GM23248 (cell line): ENCODE measurements at places on chromosomes 4 and X. TPM values are rescaled to one million over a fixed set of nuclear protein-coding genes. Genes with fewer than 3 reads are reported as not detected.

The CDX4 gene
- total RNA-seq, result not detected in 2 replicates

- H3K4me3 ChIP-seq, result no peak overlapping the region
- H3K27me3 ChIP-seq, result no peaks in the 10 kb centered on the region
- no peaks in the 10 kb centered on the region for H3K36me3 ChIP-seq
- DNase-seq, result peak; percentile 1
Measured at GRCh38 chr4:72076562-72076961, 44.8 kb downstream of the NPFFR2 start.

The TENM3 gene
- total RNA-seq, result 8.1 and 16.3 TPM in 2 replicates

- H3K36me3 ChIP-seq, result peaks cover 24% of the 10 kb centered on the region
- no peak overlapping the region for H3K4me3 ChIP-seq
- peak overlapping the region; percentile 39 for H3K27ac ChIP-seq
- DNase-seq, result peak; percentile 77
Measured at GRCh38 chr4:113534711-113535110, 226.8 kb downstream of the CAMK2D start.

GRCh38 chrX:2383735-2384134 lies 117.0 kb downstream of the DHRSX start:
- H3K27ac ChIP-seq, result no peak overlapping the region
- no peaks in the 10 kb centered on the region for H3K36me3 ChIP-seq
- H3K27me3 ChIP-seq, result no peaks in the 10 kb centered on the region
- H3K4me3 ChIP-seq, result no peak overlapping the region

- no peaks in the 10 kb centered on the region for H3K27me3 ChIP-seq
- no peak overlapping the region for H3K27ac ChIP-seq
- H3K36me3 ChIP-seq, result no peaks in the 10 kb centered on the region
- DNase-seq, result peak; percentile 35
- H3K4me1 ChIP-seq, result peaks cover 50% of the 10 kb centered on the region
Measured at GRCh38 chr4:123787512-123788080, 391.0 kb downstream of the SPRY1 start.

DNA sequence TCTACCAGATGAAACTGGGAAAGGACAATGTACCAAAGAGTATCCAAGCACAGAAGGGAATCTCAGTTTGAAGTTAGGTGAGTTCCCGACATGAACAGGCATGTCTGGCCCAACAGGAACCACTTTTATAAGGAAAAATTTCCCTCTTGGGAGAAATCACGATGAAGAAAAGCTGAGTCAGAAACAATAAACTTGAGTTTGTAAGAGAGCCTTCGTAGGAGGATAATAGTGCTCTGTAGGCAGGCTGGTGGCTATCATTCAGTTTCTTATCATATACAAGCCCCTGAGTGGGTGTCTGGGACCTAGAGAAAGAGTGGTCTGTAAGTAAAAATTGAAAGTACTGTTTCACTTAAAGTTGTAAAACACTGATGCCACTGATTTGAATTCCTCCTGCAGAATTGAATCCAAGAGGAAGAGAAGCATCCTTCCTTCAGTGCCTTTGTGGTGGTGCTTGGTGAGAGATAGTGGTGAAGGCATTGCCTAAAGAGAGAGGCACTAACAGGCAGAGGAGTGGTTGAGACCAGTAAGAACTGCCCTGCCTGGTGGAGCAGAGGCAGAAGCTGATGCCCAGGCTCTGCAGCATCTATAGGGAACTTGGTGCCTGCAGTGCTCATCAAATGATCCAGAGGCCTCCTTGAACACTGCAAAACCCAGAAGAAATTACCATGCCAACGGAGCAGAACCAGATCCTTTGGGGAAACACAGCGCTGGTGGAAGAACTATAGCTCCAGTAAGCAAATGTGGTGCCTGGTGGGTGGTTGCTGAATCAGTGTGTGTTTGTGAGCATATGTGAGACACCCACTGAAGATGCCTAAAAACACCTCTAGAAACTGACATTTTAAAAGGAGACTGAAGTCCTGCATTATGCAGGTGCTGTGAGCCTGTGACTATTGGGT lies 31.7 kb upstream of the METAP1 start:
- H3K4me1 ChIP-seq, result peaks cover 15% of the 10 kb centered on the region
- peak; percentile 36 for DNase-seq
- no peaks in the 10 kb centered on the region for H3K27me3 ChIP-seq
- no peaks in the 10 kb centered on the region for H3K36me3 ChIP-seq
- H3K4me3 ChIP-seq, result no peak overlapping the region

The PITX2 gene
- total RNA-seq, result 4.3 and 5.8 TPM in 2 replicates

GRCh38 chr4:80447493-80447892 lies 112.0 kb downstream of the CFAP299 start:
- no peak overlapping the region for H3K27ac ChIP-seq
- H3K27me3 ChIP-seq, result no peaks in the 10 kb centered on the region
- no peak for DNase-seq
- peaks cover 20% of the 10 kb centered on the region for H3K4me1 ChIP-seq

The ANXA10 gene
- total RNA-seq, result 0.22 TPM in 1 of 2 replicates, not detected in the other

DNA sequence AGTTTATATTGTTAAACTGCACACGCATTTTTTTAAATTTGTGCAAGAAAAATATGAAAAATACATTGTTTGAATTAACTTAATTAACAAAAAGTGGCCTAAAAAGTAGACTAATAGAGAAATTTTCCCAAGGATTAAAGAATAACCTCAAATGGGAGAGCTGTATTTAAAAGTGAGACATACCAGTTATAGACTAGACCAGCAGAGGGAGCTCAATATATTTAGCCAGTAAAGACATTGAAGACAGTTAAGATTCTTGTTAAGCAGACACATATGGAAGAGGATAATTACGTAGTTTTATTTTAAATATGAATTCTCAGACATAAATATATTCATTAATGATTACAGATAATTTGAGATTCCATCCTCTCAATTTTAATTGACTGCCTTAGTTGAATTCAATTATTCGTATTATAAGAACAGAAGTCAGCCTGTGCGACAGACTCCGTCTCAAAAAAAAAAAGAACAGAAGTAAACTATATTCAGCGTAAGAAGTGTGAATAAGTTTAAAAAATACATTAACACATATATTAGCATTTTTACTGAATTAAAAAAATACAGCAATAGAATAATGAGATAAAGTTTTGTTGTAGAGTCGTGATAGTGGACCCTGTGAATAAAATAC lies 64.8 kb downstream of the GLRA3 start:
- no peaks in the 10 kb centered on the region for H3K4me1 ChIP-seq
- H3K4me3 ChIP-seq, result no peak overlapping the region
- H3K27ac ChIP-seq, result no peak overlapping the region
- H3K36me3 ChIP-seq, result no peaks in the 10 kb centered on the region

The ZNF185 gene
- 4.5 and 7.2 TPM in 2 replicates for total RNA-seq

- no peak overlapping the region for H3K4me3 ChIP-seq
- no peaks in the 10 kb centered on the region for H3K4me1 ChIP-seq
- no peaks in the 10 kb centered on the region for H3K36me3 ChIP-seq
Measured at GRCh38 chr4:100631281-100631968, 113.6 kb upstream of the EMCN start.

DNA sequence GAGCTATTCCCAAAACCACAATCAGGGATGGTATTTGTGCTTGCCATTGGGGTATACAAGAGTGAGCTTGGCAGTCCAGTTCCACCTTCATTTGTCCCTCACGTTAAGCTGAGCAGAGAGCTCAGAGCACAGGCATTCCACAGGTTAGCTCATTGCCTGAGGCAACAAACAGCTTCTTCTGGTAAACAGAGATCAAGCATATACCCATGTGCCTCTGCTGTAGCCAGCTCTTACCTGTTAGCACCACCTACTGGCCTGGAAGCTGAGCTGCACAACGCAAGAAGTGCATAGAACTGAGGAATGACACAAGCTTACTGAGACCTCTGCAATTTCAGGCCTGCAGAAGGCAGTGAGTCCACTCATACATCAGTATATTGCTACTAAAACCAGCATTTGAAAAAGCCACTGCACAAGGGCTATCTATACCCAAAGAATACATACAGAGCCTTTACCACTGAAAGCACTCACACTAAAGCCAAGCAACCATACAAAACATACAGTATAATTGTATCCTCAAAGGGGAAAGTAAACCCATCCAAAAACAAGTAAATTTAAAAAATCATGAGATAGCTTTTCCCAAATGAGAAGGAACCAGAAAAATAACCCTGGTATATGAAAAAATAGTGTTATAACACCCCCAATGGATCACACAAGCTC lies 258.3 kb upstream of the GABRA2 start:
- H3K4me1 ChIP-seq, result no peaks in the 10 kb centered on the region
- DNase-seq, result peak; percentile 13
- no peak overlapping the region for H3K4me3 ChIP-seq
- no peak overlapping the region for H3K27ac ChIP-seq
- H3K27me3 ChIP-seq, result no peaks in the 10 kb centered on the region

GRCh38 chr4:165388756-165389155 lies 9.9 kb downstream of the CPE start:
- H3K27ac ChIP-seq, result no peak overlapping the region
- no peaks in the 10 kb centered on the region for H3K27me3 ChIP-seq
- H3K4me1 ChIP-seq, result 0 out of 2 replicates have a peak, but pooled peaks cover 1% of the 10 kb centered on the region
- no peak for DNase-seq
- H3K4me3 ChIP-seq, result no peak overlapping the region

DNA sequence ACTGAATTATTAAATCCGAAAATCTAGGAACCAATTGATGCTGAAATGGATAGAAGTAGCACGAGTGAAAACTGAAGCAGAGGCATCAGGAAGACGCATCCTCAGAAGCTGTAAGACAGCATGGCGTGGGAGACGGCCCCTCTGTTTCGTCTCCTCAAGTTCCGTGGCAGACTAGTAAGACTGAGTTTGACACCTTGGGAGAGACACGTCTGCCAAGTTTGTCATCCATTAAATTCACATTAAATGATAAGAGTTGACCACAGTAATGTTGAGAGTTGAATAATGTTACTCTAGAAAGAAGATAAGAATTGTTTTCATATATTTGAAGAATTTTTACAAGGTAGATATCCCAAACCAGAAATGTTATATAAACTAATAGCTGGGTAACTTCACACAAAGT lies 736.1 kb upstream of the FRG1 start:
- H3K27ac ChIP-seq, result no peak overlapping the region
- H3K4me1 ChIP-seq, result no peaks in the 10 kb centered on the region
- no peak for DNase-seq
- H3K36me3 ChIP-seq, result no peaks in the 10 kb centered on the region
- H3K27me3 ChIP-seq, result no peaks in the 10 kb centered on the region

The CCSER1 gene
- not detected in 2 replicates for total RNA-seq

- DNase-seq, result no peak
- peaks cover 29% of the 10 kb centered on the region for H3K36me3 ChIP-seq
- no peaks in the 10 kb centered on the region for H3K4me1 ChIP-seq
- H3K27ac ChIP-seq, result no peak overlapping the region
- no peaks in the 10 kb centered on the region for H3K27me3 ChIP-seq
Measured at GRCh38 chr4:122234686-122235085, 82.6 kb downstream of the BLTP1 start.
